ENCODE measurements at places on chromosomes 2 and 18.

DNA sequence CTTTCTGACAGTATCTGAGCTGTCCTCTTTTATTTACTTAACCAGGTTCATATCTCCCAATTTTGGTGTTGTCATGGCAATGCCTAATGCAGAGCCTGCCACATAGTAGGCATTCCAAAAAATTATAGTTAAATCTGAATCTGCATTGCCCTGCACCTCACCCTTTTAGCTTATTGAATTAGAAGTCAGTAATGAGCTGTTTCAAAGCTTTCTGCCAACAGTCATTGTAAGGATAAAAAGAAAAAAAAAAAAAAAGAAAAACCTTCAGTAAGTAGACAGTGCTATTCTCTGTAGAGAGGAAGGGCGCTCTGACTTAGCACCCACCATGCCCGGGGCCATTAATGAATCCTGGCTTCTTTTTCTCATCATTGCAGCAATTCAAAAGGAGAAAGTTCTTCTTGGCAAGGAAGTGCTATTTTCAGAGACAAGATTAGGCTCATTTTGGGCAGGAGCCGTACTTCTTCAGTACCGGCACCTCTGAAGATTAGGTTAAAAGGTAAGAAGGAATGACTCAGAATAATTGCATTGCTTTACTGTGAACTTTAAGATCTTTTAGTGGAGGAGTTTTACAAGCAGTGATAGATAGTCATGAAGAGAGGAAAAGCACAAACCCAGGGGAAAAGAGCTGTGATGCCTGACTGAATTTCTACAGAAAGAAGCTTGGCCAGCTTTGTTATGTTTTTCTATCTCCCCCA lies 2041.2 kb upstream of the PIK3C3 start:
- DNase-seq: no peak

- no peak for DNase-seq
Observed at GRCh38 chr18:74825460-74825859, 227.8 kb downstream of the ZNF407 start.

GRCh38 chr2:172100080-172100934 lies 2.4 kb downstream of the DLX2 start:
- DNase-seq: no peak

- DNase-seq: peak; percentile 53
Observed at GRCh38 chr2:114127372-114127771, 237.5 kb downstream of the ACTR3 start.

DNA sequence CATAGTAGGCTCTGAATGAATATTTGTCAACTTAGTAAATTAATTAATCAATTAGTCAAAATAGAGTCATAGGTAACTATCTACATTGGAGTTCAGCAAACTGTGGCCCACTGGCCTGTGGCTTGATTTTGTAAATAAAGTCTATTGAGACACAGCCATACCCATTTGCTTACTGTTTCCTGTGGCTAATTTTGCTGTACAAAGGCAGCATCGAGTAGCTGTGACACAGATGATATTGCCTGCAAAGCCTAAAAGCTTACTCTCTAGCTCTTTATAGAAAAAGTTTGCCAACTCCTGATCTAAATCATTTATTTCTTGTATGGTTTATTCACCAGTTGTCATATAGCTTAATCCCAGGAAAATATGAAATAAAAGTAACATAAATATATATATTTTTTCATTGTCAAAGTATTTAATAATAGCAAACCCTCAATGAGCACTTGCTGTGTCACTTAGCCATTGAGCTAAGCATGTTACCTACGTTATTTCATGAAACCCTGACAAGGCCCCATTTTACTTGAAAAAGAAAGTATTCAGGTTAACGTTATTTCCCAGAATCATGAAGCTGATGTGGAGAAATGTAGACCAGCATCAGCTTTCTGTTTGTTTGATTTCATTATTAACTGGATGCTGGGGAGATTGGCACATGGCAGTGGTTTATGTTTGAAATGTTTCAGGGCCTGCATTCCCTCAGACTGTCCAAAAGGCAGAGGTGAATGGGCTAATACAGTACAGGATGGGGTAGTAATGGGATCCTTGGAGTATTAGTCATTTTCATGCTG lies 69.6 kb downstream of the ICOS start:
- DNase-seq: no peak

- DNase-seq: no peak
Observed at GRCh38 chr2:233384015-233384414, 29.7 kb downstream of the DGKD start.

DNA sequence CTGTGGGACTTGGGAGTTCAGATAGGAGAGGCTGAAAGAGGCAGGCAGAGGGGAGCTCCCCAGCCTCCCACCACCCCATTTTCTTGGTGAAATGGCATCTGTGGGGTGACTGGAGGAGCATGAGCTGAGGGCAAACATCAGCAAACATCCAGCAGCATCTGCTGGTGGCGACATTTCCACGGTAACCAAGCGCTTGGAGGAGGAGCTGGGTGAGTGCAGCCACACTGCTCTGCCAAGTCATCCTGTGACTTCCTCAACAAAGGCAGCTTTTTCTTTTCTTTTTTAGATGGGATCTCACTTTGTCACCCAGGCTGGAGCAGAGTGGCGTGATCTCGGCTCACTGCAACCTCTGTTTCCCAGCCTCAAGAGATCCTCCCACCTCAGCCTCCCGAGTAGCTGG lies 5.6 kb downstream of the TXNL4A start:
- no peak for DNase-seq

DNA sequence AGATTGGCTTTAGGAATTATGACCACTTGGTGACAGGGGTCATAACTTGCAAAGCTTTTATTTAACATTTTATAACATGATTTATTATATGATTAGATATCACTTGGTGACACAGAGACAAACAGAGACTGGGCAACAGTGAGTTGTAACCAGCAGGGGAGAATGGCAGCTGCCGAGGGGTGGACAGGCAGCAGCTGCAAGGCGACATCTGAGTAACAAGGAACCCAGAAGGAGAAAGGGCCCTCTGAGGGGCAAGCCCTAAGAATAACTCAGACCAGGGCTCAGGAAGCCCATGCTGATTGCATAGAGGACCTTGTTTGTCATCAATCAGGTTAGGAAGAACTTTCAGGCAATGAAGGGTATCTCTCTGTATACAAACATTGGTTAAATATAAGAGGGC lies 339.9 kb upstream of the SOX11 start:
- no peak for DNase-seq

GRCh38 chr2:168328421-168328820 lies 81.0 kb upstream of the STK39 start:
- DNase-seq: no peak

DNA sequence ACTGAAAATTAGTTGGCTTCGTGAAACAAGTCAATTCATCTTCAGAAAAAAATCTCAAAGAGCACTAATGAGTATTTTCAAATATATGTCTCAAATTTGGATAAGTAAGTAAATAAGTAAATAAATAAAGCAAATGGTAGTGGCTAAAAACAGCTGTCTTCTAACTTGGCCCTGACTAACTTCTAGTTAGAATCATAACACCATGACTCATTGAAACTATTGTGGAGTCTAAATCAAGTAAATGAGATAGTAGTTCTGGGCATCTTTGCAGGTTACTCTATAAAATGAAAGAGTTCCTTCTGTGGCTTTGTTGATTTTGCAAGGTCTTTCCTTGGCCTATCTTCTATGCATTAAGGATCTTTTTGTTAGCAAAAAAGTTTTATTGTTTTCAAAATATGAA lies 110.7 kb downstream of the SLC8A1 start:
- DNase-seq: peak; percentile 34

DNA sequence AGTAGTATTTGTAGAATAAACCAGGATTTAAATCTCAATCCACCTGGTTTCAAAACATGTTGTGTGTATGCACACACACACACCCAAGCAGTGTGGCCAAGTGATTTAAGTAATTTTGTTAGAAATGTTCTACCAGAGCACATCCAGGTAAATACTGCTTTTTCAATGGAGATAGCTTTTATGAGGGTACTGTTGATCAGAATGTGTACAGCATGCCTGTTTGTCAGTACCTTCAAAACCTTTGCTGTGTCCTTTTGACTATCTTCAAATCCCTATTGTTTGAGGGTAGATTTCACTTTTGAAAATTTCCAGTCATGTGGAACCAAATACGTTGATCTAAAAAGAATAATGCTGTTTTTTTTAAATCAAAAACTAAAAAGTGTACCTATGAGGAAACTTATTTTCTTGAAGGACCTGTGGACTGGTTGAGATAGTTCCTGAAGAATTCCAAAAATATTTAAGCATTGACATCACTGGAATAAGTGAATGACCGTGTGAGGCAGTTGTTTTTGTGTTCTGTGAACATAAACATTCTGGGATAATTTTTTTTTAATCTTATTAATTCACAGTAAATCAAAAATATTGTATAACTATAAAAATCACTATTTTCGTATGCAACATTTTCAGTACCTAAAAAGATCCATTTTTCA lies 70.9 kb downstream of the PTRHD1 start:
- DNase-seq: peak; percentile 55

DNA sequence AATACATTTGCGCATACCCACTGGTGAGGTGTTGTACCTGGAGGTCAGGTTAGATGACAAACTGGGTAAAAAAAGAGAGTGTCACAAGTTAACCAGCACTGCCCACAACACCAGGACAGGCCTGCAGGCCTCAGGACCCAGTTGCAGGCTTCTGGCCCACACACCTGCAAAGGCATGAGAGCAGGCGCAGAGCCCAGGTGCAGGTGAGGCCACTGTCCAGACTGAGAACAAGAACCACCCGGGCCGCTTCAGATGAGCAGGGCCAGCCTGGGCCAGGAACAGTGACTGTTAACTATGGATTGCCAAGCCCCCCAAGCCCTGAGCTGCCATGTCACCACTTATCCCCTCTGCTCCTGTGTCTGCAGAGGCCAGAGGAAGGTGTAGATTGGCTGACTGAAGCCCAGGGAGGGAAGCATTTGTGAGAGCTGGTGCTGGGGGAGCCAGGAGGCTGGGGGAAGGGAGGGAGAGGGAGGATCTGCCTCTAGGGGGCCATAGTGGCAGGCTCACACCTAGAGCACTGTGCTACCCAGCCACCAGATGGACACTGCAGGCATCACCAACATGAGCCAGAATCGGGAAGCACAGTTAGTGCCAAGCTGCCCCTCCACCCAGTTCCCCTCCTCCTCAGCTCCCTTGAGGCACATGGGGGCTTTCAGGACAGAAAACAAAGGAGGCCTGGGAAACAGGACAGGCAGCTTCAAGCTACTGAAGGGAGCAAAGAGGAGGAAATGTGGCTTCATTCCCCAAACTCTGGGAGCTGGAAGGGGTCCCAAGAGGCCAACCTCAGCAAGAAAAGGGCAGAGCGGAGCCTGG lies 35.4 kb downstream of the SFXN5 start:
- DNase-seq: no peak

- no peak for DNase-seq
Observed at GRCh38 chr2:207974216-207974605, 51.1 kb downstream of the PLEKHM3 start.

DNA sequence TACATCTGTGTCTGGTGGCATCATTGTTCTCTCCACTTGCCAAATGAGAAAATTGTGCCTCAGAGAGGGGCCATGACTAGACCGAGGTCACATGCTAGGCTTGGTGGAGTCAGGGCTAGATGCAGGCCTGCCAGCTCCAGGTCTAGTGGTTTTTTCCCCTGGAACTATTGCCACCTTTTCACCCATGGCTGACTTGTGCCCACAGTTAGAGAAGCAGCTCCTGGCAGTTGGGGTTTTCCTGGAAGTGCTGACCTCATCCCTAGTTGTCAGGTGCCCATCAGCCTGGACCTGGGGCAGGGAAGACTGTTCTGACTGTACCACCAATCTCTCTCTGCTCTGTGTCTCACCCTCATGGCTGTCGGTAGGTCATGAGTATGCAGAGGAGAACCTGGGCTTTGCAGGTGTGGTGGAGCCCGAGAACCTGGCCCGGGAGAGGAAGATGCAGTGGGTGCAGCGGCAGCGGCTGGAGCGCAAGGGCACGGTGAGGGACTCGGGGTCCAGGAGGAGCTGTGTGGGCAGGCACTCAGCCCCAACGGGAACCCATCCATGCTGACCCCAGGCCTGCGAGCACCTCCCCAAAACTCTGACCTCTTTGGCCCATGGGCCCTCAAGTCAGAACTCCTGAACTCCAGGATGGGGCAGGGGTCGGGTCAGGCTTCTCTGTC lies 12.4 kb upstream of the CATIP start:
- no peak for DNase-seq

DNA sequence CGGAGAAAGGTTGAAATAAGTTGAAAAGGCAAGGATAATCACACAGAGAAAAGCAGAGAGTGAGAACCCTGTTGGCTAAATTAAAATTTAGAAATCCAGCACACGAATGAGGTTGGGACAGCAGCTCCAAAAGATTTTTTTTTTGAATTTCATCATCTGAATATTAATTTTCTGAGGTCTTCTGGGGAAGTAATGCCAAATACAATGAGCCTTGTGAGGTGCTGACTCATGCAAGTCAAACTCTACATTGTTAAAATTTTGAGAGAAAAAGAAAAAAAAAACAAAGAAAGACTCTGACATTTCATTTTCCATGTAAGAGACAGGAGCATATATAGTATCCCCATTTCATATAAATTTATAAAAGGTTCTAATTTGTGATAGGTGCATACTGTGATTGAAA lies 614.2 kb upstream of the CDH2 start:
- DNase-seq: no peak

DNA sequence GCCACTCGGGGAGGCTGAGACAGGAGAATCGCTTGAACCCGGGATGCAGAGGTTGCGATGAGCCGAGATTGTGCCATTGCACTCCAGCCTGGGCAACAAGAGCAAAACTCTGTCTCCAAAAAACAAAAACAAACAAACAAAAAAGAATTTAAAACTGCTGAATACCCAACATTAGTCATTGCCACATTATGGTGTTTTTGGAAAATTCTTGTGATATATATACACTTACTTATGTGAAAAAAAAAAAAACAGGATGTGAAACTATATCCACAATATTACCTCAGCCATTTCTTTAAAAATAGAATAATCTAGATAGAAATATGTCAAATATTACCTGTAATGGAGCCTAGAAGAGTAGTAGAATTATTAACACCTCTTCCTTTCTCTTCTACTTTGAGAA lies 288.3 kb upstream of the FN1 start:
- DNase-seq: no peak

GRCh38 chr2:209638346-209638745 lies 133.3 kb upstream of the UNC80 start:
- peak; percentile 71 for DNase-seq

DNA sequence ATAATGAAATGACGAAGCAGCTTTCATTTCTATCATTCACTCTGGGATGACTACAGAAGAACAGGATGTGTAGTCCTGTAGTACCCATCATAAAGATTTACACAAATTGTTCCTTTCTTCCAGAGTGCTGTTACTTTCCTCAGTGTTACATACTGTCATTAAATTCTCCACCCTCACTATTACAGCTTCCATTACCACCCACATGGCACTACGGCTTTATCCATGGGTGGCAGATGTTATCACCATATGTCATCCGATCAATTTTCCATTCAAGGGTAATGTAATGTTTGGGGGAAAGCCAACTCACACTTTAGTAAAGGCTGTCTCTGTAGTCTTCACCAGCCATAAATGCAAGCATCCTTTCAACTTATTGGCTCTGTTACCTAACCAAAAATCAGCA lies 7.1 kb upstream of the CSRNP3 start:
- no peak for DNase-seq

DNA sequence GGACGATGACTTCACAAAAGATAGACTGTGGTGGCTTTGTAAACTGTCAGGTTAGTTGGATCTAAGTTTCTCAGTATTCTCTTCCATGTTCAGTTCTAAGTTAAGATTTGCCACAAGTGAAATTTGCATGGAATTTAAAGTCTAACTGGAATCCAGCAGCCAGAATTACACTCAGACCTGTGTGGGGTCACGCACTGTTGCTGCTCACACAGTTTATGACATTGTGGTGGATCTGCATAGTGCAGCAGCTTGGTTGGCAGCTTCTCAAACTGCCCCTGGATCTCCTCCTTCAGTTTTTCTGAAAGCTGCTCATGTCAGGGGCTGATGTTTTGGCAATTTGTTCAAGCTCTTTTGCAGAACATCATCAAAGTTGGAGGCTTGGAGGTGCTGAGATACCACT lies 228.1 kb upstream of the KCNJ3 start:
- DNase-seq: no peak

Measured in EL (cell line).